M059J (cell line): ENCODE measurements at places on chromosomes 6 and 20.

- no peak for DNase-seq
Measured at GRCh38 chr6:68710916-68711315, 75.8 kb downstream of the ADGRB3 start.

- DNase-seq = peak; percentile 78
Measured at GRCh38 chr6:113953346-113953745, 17.6 kb downstream of the HDAC2 start.

DNA sequence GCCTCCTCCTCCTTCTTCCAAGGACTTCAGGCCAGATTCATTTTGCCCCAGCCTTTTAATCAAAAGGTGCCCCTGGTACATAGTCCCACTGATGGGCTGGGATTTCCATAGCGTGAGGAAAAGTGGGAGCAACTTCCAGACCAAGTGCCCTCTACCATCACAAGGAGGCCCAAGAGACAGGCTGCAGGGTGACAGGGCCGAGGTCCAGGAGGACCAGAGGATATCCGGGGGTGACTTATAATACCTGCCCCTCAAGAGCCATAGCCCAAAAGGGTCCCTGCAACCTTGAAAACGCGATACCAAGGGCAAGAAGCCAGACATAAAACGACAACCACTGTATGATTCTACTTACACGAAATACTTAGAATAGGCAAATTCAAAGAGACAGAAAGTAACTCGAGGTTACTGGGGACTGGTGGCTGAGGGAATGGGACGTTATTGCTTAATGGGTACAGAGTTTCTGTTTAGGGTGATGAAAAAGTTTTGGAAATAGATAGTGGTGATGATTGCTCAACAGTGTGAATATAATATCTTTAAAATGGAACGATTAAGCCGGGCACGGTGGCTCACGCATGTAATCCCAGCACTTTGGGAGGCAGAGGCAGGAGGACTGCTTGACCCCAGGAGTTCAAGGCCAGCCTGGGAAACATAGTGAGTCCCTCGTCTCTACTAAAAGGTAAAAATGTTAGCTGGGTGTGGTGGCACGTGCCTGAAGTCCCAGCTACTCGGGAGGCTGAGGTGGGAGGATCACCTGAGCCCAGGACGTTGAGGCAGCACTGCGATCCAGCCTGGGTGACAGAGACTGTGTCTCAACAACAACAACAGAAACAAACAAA lies 71.9 kb downstream of the NOL4L start:
- no peak for DNase-seq

DNA sequence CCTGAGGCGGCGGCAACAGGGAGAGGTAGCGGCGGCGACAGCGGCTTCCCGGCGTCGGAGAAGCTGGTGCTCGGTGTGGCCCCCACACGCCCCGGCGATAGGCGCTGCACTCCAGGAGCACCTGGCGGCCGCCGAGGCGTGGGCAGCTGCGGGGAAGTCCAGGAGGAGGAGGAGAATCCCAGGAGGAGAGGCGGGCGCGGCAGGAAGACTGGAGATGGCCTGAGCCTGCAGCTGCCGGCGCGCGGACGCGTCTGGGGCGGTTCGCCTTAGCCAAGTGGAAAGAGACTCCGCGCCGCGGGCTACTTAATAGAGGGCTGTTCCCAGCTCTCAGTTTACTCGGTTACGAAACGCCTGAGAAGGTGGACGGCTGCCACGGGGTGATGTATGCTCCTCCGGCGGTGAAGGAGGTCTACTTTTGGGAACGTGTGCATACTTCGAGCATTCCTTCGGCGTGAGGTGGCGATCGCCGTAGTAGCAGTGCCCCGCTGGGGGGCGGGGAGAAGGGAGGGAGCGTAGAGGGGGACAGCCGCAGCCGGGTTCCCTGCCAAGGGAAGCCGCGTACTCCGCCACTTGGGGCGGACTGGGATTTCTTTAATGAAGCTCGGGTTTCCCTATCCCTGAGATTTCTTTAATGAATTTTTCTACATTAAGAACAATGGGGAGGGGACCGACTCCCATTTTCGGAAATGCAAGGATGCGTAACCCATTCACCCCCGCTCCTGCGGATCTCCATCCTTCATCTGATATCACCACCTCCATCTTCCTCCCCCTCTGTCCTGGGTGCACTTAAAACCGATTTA lies at the start of gene COL12A1:
Gene COL12A1 (minus strand): TSS at position 278 of the 800 bp plus-strand sequence. CDS start 3,261 bp downstream, outside the sequence.
- peak; percentile 99 for DNase-seq

GRCh38 chr20:21559305-21559704 lies 45.4 kb upstream of the NKX2-2 start:
- no peak for DNase-seq

DNA sequence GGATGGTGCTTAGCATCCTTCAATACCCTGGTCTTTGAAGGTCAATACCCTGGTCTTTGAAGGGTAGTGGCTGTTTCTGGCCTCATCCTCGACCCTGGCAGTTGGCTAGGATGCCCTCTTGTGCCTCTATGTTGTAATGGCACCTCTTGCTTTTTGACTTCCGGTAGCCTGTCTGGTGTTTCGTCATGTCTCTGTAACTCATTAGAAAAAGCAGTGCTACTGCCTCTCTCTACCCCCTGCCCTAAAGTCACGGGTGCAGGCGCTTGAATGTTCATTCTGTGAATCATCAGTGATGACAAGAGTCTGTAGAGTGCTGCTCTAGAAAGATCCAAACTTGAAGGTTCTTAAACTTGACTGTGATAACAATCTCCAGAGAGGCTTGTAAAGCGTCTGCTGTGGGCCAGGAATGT lies 28.3 kb downstream of the RSPO4 start:
- peak; percentile 68 for DNase-seq

- DNase-seq = peak; percentile 32
Measured at GRCh38 chr6:52361414-52361944, 472 bp upstream of the PAQR8 start.

DNA sequence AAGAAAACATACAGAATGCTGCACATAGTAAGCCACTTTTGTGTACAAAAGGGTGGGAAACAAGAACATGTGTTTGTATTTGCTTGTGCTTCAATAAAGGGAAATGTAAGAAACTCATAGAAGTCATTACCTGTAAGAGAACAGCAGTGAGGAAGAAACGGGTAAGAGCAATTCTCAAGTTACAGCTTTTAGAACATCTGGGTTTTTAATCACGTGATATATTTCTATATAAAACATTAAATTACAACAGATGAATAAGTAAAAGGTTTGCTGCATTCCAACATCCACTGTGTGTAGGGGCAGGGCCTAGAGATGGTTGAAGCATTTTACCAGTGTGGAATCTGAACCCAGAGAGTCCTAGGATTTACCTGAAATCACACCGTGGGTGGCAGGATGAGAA lies 36.6 kb upstream of the FAM50B start:
- DNase-seq = no peak

GRCh38 chr6:20717743-20718142 lies 183.5 kb downstream of the CDKAL1 start:
- no peak for DNase-seq

- DNase-seq = no peak
Measured at GRCh38 chr6:2623295-2623694, 127.4 kb downstream of the MYLK4 start.

DNA sequence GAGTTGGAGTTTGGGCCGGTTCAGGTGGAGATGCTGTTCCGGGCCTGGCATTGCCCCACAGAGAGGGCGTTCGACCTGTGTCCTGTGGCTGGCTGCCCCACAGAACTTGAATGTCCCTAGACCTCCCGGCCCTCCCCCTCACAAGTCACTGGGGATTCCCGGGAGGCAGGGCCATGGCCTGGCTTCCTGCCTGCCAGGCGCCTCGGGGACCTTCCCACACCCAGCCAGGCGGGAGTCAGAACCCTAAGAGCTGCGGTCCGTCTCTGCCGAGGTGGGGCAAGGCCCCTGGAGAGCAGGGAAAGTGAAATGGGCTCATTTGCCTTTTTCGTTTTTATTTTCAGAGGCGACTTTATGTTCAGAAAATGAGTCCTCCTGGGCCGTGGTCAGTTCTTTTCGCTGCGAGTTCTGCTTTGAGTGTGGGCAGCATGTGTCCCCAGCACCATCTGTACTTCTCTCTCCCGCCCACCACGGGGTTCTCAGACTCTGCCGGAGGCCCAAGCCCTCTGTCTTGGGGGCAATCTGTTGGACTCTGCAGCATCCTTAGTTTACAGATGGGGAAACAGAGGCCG lies 8.5 kb downstream of the RBM38 start:
- no peak for DNase-seq

DNA sequence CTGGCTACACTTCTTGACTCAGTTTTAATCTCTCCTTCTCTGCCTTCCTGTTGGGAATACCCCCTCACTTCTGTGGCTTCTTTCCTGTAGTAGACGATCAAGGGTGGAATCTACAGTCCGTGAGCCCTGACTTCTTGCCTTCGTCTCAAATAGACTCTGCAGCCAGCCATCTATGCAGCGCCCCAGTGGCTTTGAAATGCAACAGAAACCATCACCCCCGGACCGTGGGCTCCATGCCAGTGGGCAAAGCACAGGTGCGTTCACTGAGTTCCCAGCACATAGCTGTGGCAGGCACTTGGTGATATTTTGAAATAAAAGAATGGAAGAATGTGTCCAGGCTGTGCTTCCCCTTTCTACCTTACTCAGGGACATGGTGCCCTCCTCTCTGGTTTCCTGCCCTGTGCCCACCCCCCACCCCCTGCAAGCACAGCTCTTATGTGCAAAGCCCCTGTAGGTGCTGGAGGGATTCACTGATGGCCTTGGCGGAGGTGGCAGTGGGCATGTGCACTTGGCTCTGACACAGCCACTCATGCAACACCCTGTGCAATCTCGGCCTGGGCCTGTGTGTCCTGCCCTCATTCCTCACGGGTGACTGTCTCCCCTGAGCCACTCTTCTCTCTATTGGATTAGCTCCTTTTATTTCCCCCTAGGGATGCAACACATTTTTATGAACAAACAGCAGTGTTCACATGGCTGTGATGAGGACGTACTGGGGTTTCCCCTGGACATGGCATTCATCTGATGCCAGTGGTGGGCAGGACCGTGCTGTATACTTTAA lies 5.5 kb upstream of the CDSN start:
- peak; percentile 71 for DNase-seq

- DNase-seq = no peak
Measured at GRCh38 chr6:142395266-142395665, 93.5 kb downstream of the ADGRG6 start.

DNA sequence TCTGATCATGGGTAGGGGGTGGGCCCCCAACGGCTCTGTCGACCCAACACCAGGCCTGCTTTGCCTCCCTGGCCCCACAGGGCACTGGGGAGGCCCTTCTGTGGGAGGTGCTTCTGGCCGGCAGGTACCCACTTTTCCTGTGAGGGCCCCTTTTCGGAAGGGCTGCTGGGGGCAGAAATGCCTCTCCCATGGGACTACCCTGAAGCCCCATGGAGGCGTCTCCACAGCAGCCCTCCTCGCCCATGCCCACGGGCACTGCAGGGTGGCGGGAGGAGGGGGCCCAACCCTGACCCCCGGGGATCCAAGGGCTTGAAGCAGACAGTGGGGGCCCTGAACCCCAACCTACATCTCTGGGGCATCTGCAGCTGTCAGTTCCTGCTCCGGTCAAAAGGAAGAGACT lies 2.3 kb downstream of the BIRC7 start:
- no peak for DNase-seq

DNA sequence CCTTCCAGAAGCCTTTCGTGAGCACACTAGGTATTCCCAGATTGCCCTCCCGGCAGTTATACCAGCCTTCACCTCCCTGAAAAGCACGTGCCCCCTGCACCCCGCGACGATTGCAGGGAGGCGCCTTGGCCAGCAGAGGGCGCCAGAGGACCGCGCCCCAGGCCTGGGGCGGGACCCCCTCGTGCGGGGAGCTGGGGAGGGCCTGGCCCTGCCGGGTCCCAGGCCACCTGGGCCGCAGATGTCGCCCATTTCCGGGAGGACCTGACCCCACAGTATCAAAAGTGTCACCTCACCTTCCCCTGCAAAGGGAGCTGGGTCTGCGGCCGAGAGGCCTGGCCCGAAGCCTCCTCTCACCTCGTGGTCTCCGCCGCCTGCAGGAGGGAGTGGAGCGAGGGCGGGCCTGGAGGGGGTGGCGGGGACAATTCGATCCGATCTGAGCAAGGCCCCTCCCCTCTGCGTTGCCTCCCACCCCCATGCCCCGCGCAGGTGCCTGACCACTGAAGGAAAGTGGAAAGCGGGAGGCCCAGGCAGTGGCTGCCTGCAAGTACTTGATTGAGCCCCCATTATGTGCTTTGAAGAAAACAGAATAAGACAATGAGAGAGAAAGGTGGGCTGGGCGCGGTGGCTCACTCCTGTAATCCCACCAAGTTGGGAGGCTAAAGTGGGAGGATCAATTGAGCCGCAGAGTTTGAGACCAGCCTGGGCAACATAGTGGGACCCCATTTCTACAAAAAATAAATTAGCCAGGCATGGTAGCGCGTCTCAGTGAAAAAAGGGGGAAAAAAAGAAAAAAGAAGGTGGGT lies 3.5 kb upstream of the SNAI1 start:
- peak; percentile 43 for DNase-seq

- DNase-seq = no peak
Measured at GRCh38 chr6:12071064-12071615, 59.0 kb downstream of the HIVEP1 start.

- DNase-seq = no peak
Measured at GRCh38 chr20:37380864-37381579, 35.1 kb downstream of the SRC start.

- no peak for DNase-seq
Measured at GRCh38 chr6:128071212-128071611, 170.4 kb upstream of the THEMIS start.

- DNase-seq = peak; percentile 44
Measured at GRCh38 chr20:13744352-13744751, 40.4 kb downstream of the ESF1 start.

GRCh38 chr6:43170417-43170930 lies 595 bp upstream of the SRF start:
- no peak for DNase-seq

- no peak for DNase-seq
Measured at GRCh38 chr20:36975099-36975818, 23.8 kb upstream of the SAMHD1 start.

DNA sequence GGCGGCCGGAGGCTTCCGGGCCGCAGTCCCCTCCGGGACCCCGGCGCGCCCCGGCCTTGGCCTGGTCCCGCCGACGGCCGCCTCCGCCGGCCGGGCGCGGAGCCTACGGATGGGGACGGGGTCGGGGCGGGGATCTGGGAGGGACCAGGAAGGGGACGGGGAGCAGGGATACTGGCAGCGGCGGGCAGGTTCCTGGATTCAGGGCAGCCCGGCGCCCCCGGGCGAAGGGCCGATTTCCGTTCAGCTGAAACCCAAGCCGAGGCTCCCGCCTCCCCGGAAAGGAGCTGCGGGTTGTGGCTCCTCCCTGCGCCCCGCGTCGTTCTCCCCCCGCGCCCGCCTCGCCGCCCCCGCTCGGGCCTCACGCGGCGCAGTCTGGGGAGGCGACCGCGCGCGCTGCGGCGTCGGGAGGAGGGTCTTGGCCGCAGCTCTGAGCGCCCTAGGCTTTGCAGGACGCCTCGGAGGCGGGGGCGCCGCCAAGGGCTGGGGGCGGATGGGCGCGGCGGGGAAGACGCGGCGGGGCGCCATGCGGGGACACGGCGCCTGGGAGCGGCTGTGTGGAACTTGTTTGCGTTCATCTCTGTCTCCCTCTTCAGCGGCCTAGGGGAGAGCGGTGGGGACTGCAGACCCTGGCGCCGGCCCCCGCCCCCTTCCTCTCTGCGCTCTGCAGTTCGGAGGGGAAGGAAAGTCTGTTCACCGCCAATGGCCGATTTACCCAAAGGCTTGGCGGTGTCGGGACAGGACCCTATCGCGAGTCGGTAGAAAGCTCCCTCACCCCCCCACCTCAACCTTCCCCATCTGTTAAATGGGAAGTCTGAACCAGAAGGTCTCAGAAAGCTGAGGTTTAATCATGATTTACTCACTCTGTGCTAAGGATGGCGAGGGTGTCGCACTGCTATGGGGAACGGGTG lies 22.7 kb upstream of the TMEM181 start:
- peak; percentile 64 for DNase-seq
